ENCODE measurements at places on chromosomes 11 and 22. TPM values are rescaled to one million over a fixed set of nuclear protein-coding genes. Genes with fewer than 3 reads are reported as not detected.

GRCh38 chr11:119338965-119339588 is 1.6 kb downstream of the C1QTNF5 start:
- DNase-seq, result no peak

CD3G gene
- 118 TPM for total RNA-seq

- peak; percentile 46 for DNase-seq
Measured at GRCh38 chr11:44899959-44900358, 50.7 kb downstream of the TP53I11 start.

- no peak for DNase-seq
Measured at GRCh38 chr11:23991165-23991539, 505.7 kb upstream of the LUZP2 start.

DNA sequence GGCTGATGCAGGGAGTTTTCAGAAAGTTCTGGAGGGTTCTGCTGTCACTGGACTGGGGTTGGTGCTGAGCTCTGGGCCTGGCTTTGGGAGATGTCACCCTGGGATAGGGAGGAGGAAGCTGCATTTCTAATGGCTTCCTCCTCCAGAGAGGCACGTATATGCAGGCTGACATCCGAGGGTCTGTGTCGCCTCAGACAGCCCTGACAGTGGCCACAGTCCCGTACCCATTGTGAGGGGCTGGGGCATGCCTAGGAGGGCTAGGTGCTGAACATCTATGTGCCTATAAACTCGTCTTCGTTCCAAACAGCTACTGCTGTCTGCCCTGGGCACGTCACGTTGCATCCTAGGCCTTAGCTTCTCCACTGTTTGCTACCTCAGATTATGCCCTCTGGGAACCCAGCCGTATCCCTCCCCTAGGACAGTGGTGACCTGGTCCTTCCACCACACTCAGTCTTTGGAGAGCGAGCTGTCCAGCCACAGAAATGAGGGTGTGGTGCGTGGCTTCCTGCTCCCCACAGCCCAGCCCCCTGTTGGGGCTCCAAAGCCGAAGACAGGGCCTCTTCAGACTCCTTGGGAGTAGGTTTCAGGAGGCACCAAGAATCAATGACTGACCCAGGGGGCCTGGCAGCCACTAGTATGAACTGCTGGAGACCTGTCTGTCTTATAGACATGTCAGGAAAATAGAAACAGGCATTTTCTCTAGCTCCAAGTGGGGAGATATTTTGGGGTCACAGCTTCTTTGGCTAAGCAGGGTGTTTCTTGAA is 26.4 kb downstream of the ADAMTS15 start:
- DNase-seq, result no peak

DNA sequence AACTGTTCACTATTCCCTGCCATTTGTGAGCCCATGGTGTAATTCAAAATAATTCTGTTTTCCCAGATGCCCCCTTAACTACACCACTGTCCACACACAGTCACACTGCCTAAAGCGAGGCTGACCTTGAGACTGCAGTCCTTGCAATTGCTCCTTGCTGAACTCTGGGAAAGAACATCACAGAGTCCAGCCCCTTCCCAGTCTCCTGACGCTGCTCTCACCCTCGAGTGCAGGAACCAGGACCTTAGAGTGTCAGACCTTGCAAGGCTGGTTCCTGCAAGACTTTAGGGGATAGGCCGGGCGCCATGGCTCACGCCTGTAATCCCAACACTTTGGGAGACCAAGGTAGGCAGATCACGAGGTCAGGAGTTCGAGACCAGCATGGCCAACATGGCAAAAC is 33.6 kb downstream of the AHNAK start:
- no peak for DNase-seq

- no peak for DNase-seq
Measured at GRCh38 chr11:87659807-87660206, 515.4 kb downstream of the RAB38 start.

GRCh38 chr11:9028581-9028980 is 24.8 kb upstream of the NRIP3 start:
- DNase-seq, result no peak

- peak; percentile 5 for DNase-seq
Measured at GRCh38 chr11:18171377-18172000, 1.1 kb upstream of the MRGPRX4 start.

SCO2 gene
- 2.7 TPM for total RNA-seq

GRCh38 chr22:19862619-19863246 is 8.1 kb upstream of the GNB1L start:
- DNase-seq, result no peak

DNA sequence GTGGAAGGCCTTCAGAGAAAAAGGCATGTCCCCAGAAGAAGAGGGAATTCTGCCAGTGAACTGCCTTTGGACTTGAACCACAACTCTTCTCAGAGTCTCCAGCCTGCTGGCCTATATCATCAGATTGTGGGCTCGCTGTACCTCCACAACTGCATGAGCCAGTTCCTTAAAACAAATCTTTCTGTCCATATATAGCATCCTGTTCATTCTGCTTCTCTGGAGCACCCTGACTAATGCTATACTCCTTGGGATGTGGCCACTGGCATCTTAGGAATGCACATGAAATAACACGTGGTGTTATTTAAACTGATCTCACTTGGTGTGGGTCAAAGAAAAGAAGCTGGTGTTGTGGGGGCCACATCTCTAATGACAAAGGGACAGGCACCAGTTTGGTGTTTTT is 58.3 kb upstream of the VSTM5 start:
- DNase-seq, result no peak
